WTC11 (cell line): ENCODE measurements at places on chromosomes 1 and 21. TPM values are rescaled to one million over a fixed set of nuclear protein-coding genes. Genes with fewer than 3 reads are reported as not detected.

The PLA2G2F gene
- not detected in 3 replicates for total RNA-seq

The IL19 gene
- not detected in 3 replicates for total RNA-seq

The RPL11 gene
- total RNA-seq = 1,406 to 1,500 TPM (median 1,442 TPM) in 3 replicates

The TTC22 gene
- total RNA-seq = 0.63 to 0.99 TPM (median 0.69 TPM) in 3 replicates

The MT1HL1 gene
- total RNA-seq = not detected in 3 replicates

DNA sequence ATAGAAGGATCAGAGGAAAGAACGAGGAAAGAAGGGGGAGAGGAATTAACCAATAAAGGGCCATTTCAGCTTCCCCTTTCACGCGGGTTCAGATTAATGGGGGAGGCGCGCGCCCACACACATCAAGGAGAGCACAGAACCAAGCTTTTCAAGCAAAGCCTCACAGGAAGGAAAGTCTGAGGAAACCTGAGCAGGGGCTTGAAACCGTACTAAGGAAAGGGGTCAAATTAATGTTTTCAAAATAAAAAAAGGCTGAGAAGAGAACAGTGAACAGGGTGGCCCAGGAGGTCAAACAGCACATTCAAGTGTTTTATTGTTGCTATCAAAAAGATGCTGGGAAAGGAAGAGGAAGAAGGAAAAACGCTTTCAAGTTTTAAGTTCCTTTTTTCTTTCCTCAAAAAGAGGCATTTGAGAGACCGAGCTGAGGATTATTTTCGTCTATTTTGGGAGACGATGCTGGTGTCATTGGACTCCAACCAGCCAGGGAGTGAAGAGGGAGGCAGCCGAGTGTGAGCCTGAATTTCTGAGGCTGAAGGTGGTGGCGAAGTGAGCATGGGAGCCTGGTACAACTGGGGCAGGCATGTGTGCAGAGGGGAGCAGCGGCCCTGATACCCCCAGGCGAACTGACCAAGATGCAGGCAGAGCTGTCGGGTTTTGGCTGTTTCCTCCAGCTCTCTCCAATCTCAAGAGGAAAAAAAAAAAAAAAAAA lies 88.4 kb downstream of the PROX1 start:
- no peak for DNase-seq

DNA sequence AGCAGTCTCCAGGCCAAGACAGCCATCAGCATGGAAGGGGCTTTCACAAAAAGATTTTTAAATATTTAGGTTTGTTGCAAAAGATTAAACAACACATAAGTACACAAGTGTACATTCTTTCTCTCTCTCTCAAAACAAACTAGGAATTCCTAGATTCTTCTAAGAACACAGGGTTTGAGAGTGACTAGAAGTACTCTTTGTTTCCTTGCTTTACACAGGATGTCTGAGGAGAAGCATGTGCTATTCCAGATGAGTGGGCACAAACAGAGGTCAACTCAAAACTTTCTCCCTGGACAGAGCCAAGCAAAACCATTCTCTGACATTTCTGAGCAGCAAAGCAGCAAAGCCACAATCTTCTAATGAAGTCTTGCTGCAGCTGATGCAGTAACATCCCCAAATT lies 210.6 kb upstream of the HOOK1 start:
- no peak for DNase-seq

- no peak for DNase-seq
Observed at GRCh38 chr1:207396168-207396746, 57.9 kb upstream of the CR2 start.

- no peak for DNase-seq
Observed at GRCh38 chr1:228989176-228989575, 253.9 kb downstream of the RHOU start.

DNA sequence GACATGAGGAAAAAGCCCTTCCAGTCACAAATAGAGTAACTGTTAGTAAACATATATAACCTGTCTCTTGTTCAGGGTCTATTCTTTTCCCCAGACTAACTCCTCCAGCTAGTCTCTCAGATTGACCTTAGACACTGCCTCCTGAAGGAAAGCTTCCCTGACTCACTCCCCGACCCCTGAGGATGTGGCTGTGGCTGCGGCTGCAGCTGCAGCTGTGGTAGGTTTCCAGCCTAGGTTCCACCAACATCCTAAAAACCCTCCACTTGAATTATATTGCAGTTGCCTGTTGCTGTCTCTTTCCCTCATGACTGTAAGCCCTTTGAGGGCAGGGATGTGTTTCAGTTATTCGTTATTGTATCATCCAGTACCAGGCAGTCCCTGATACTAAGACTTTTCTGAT lies 132.9 kb upstream of the C1orf21 start:
- DNase-seq = no peak
